ENCODE measurements at places on chromosomes 6 and 20.

- no peak for DNase-seq
Observed at GRCh38 chr20:11726026-11726425, 191.7 kb upstream of the BTBD3 start.

DNA sequence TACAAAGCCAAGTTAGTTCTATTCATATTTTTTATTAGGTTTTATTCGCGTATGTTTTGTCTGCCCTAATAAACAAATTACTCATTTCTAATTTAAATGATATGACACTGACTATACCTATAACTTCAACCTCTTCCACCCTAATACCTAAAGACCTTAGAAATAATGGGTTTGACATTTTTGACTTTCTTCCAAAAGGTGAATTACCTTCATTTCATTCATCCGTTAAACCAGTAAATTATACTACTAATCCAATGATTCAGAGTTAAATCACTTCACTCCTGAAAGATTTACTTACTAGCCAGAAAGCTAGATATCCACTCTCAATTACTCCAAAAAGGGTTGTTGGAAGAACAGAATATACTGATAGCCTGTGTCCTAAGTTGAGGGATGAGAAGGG lies 5.2 kb downstream of the MRPS10 start:
- DNase-seq, result no peak

GRCh38 chr6:163963205-163964120 lies 548.9 kb downstream of the QKI start:
- no peak for DNase-seq

GRCh38 chr6:113487489-113488058 lies 369.6 kb upstream of the MARCKS start:
- no peak for DNase-seq

DNA sequence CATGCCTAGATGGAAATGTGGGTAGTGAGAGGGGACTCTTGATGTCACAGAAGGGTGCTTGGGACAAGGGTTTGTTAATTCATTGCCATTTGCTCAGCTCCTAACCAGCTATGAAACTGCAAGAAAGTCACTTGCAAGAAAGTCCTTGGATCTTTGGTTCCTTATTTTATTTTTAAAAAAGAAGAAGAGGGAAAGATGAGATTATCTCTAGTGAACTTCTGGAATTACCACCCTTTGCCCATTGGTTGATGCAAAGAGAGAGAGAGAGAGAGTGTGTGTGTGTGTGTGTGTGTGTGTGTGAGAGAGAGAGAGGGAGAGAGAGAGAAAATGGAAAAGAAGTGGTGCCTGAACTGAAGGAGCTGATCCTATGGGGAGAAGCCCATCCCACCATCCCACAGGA lies 4.6 kb upstream of the SFT2D1 start:
- no peak for DNase-seq

DNA sequence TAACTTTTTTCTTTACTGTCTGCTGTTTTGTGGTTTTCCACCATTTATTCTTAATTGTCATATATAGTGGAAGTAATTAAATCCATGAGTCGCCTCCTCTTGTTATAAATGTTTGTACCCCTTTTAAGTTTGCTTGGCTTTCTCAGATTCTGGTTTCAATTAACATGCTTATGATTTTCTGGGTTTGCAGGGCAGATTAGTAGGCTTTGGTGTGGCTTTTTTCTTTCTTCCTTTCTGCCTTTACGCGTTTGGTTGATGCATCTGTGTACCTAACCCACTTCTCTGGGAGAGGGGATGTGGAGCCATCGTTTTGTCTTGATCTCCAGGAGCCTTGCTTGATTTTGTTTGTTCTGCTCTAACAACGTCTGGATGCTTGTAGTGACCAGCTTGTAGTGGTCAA lies 100.4 kb downstream of the JARID2 start:
- DNase-seq, result no peak

DNA sequence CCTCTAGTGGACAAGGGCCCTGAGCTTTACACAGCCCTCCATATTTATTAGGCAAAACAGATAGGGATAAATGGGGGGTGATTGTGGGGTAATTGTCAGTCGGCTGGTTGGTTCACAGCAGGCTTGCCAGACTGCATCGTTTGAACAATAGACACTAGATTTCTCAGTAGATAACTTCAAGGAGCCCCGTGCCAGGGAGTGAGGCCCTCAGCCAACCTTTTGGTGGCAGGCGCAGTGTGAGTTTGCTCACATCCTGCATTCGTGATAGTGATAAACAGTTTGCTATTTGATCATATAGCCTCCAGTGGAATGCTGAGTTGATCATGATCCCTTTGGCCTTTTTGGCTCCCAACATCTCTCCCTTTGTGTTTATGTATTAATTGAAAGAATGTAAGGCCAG lies 3.6 kb upstream of the ABHD12 start:
- no peak for DNase-seq

GRCh38 chr6:137570393-137570792 lies 76.2 kb upstream of the OLIG3 start:
- no peak for DNase-seq

- DNase-seq, result no peak
Observed at GRCh38 chr20:39825950-39826349, 863.1 kb downstream of the MAFB start.

DNA sequence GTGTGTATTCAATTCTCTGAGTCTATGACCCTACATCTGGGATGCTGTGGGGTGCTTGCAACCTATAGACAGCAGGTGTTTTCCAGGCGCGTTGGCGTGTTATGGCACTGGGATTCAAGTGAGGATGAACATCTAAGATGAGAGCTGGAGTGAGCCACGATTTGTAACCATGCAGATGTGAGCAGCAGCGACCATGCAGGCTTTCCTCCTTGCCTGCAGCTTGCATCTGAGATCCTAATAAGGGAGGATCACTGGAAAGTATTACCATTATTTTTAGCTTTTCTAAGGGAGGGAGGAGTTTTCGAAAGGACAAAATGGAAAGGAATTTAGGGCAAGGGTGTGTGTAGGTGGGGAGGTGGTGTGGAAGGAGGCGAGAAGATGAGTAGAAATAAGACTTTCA lies 216.7 kb downstream of the ATXN1 start:
- DNase-seq, result no peak

DNA sequence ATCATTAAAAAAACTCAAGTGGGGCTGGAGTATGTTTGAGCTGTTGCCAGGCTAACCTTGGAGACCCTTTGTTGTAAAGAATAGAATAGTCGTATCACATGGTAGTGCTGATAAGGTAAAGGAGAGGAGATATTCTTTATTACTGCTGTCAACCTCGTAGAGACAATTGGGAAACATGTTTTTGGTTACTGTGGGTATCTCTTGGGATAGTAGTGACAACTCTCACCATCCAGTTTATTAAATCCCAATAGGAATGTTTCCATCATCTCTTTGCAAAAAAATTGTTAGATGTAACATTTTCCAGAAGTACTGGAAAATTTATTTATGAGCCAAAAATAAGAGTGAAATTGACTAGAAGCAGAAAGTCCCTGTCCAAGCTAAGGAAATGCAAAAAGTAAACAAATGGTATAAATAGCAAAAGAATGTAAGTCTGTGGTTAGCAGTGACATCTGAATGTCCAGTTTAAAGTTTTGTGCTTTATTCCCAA lies 829.3 kb upstream of the CITED2 start:
- no peak for DNase-seq

Measured in amygdala (tissue), 56 donors.